ENCODE measurements at places on chromosomes 12 and 14.

- no peak for DNase-seq
These were observed 100.0 kb downstream of the PAWR start for GRCh38 chr12:79590751-79591150.

- DNase-seq: peak; percentile 24
These were observed 657.5 kb upstream of the TBX3 start for GRCh38 chr12:115341442-115341841.

GRCh38 chr12:79381248-79382208, 309.2 kb downstream of the PAWR start:
- no peak for DNase-seq

DNA sequence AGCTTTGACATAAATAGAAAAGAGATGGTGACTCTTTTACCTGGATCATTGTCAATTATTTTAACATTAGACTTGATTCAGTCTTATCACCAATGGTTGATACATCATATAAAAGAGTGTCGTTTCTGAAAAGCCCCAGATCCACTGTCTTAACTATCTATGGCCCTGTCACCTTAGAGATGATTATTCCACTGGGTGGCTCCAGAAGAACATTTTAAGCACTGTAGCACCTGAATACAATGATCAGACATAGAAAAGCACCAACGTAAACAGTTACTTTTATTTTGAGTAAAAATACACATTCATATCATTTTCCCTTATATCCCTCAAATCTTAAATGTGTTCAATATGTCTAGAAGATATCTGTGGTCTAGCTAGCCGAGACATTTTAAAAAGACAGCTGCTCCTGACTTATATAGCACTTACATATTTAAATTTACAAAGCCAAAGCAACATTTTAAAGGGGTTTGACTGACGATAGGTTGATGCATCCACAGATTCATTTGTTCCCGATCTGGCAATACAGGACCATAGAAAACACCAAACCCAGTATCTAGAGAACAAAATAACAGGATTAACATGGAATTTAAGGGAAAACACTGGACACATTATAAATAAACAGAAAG, 32.9 kb downstream of the TSPAN8 start:
- DNase-seq: no peak

DNA sequence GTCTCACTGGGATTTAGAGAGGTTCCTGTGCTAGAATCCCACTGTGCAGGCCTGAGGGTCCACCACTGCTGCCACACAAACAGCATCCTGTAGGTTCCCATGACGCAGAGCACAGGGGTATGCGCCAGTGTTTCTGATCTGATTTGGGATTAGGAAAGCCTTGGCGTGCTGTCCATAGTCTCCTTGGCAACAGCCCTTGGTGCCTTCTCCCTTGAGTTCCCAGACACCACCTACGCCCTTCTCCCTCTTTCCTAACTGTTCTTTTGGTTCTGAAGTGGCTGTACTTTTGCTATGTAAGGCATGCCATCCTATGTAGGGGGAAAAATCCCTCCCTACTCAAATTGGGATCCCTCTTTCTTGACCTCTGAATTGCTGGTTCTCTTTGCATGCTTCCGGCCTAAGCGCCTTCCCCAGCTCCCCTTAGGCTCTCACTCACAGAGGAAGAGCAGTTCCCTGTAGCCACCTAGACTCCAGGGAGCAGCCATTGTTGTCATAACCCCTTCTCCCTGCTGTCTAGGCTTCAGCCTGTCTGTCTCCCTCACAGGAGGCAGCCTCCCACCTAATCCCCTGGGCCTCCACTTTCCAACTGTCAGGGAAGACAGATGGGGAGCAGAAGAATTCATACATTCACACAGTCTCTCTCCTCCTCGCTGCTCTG, 14.8 kb upstream of the RIC8B start:
- no peak for DNase-seq

GRCh38 chr12:48687592-48687991, 5.6 kb upstream of the KANSL2 start:
- DNase-seq: no peak

GRCh38 chr14:69610874-69611171, 573 bp upstream of the SUSD6 start:
- DNase-seq: no peak

DNA sequence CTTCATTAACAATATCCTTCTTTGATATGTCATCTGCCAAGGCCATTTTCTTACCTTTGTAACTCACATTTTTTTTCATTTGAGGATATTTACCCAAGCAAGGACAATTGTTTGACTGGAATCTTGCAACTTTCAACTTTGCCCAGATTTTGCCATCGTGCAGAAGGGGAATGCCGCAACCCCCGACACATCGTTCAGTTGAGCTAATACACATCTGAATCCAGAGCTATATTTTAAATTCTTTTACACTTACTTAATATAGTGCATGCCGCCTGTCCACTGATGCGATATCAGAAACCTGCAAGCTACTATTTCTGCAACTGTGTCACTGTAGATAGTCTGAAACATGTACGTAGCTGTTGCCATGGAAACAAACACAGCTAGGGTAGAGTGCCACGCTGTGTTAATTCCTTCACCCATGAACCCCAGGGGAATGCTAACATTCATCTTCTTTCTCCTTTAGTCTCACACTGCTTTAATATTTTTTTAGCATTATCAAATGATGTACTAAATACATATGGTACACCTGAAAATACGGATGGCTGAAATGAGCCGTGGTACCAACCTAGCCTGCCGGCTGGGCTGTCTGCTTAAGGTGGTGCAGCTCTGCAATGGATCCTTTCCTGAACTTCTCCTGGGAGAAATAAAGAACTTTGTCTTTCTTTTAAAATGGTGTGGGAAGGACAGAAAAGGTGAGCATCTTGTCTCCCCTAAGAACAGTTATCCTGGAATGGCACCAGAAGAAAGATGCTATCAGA, 77.0 kb upstream of the FOXN3 start:
- DNase-seq: peak; percentile 59

DNA sequence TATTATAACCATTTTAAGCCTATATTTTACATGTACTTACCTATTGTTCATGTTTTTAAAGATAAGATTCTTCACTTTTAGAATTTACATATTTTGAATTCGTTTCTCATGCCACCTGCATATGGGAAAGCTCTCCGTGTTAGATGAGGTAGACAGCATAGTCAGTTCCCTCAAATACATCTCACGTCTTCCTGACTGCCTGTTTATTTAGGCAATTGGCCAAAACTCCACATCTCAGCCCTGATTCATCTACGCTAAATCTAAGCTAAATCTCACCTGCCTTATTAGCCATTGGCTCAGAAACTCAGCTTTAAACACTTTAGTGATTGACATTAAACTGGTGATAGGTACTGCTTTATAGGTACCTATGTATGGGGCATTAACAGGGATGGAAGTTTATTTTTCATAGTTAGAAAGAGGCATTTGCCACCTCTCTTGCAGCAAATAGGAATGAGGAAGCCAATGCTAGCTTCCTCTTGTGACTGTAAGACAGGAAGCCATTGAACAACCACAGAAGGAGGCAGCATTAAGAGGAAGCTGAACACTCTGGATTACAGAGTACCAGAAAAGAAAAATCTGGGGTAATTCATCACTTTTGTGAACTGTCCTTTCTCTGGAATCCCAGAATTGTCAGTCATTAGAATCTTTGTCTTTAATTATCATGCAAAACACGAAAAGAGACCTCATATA, 111.9 kb downstream of the LRFN5 start:
- no peak for DNase-seq

GRCh38 chr12:64801381-64801780, 23.1 kb upstream of the TBC1D30 start:
- DNase-seq: no peak
